ENCODE measurements at places on chromosomes 7 and 10. TPM values are rescaled to one million over a fixed set of nuclear protein-coding genes. Genes with fewer than 3 reads are reported as not detected.

- no peaks in the 10 kb centered on the region for H3K27me3 ChIP-seq
- no peak for DNase-seq
- H3K4me3 ChIP-seq = no peak overlapping the region
- H3K27ac ChIP-seq = no peak overlapping the region
- H3K4me1 ChIP-seq = peaks cover 7% of the 10 kb centered on the region
- H3K36me3 ChIP-seq = peaks cover 39% of the 10 kb centered on the region
These were observed 9.2 kb downstream of the INSIG1 start for GRCh38 chr7:155306673-155307470.

DNA sequence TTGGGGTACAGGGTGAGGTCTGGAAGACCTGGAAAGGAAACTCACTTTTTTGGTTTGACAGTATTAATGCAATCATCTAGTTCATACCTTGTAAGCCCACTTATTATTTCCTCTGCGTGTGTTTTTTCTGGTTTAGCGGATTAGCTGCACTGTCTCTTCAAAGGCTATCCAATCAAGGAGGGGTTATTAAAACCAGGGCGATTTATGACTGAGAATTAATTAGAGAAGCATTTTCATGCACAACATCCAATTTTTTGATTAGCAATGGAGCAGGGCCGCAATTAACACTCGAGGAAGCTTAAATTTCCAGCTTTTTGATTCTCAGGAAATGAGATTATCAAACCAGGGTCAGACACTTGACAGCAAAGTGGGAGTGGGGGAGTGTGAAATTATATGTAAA lies 248.9 kb downstream of the EXOC4 start:
- H3K4me3 ChIP-seq = no peak overlapping the region
- H3K4me1 ChIP-seq = no peaks in the 10 kb centered on the region
- DNase-seq = no peak
- no peaks in the 10 kb centered on the region for H3K36me3 ChIP-seq
- no peaks in the 10 kb centered on the region for H3K27me3 ChIP-seq

DNA sequence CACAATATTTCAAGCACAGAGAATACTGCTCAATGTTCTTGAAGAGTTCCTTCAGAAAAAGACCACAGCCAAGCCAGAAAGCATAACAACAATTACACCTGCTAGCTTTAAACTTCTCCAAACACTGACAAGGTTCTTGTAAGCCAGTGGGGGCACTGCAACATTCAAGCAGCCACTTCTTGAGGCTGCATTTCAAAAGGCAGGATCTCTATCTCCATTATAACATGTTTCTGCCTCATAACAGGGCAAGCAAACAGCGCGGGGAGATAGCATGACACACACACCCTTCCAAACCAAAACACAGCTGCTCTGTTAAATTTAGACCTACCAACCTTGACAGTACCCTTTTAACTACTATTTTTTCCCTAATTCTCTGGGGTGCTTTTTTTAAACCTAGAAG lies 30.8 kb downstream of the CHCHD3 start:
- DNase-seq = no peak
- peaks cover 4% of the 10 kb centered on the region for H3K4me1 ChIP-seq
- H3K27me3 ChIP-seq = no peaks in the 10 kb centered on the region
- H3K4me3 ChIP-seq = no peak overlapping the region
- H3K27ac ChIP-seq = no peak overlapping the region

Gene SEMA3E
- total RNA-seq = not detected

- DNase-seq = no peak
- no peak overlapping the region for H3K27ac ChIP-seq
- H3K27me3 ChIP-seq = no peaks in the 10 kb centered on the region
- no peaks in the 10 kb centered on the region for H3K4me1 ChIP-seq
- no peaks in the 10 kb centered on the region for H3K36me3 ChIP-seq
- no peak overlapping the region for H3K4me3 ChIP-seq
These were observed 162.5 kb upstream of the PTN start for GRCh38 chr7:137506031-137506430.

GRCh38 chr7:12244129-12244528 lies 33.0 kb downstream of the TMEM106B start:
- H3K27me3 ChIP-seq = no peaks in the 10 kb centered on the region
- no peak overlapping the region for H3K27ac ChIP-seq
- H3K36me3 ChIP-seq = peaks cover 13% of the 10 kb centered on the region

GRCh38 chr7:95828824-95829790 lies 56.8 kb downstream of the DYNC1I1 start:
- H3K27me3 ChIP-seq = peaks cover 3% of the 10 kb centered on the region
- H3K4me3 ChIP-seq = no peak overlapping the region
- DNase-seq = no peak
- H3K36me3 ChIP-seq = no peaks in the 10 kb centered on the region
- no peak overlapping the region for H3K27ac ChIP-seq
- no peaks in the 10 kb centered on the region for H3K4me1 ChIP-seq

- DNase-seq = no peak
- no peak overlapping the region for H3K27ac ChIP-seq
- H3K36me3 ChIP-seq = no peaks in the 10 kb centered on the region
- peaks cover 5% of the 10 kb centered on the region for H3K4me1 ChIP-seq
- no peaks in the 10 kb centered on the region for H3K27me3 ChIP-seq
These were observed 54.0 kb upstream of the KCNIP2 start for GRCh38 chr10:101897633-101898032.

All from activated naive CD8-positive, alpha-beta T cell treated with anti-CD3 and anti-CD28 coated beads, Interleukin-2, amount 10 ng/mL, durations not matched to agents 7 days and 5 days (primary cell).